Caki2 (cell line): ENCODE measurements at places on chromosomes 13 and 19.
A peak's percentile ranks its signal among the peaks of the same experiment; 100 is the strongest.

DNA sequence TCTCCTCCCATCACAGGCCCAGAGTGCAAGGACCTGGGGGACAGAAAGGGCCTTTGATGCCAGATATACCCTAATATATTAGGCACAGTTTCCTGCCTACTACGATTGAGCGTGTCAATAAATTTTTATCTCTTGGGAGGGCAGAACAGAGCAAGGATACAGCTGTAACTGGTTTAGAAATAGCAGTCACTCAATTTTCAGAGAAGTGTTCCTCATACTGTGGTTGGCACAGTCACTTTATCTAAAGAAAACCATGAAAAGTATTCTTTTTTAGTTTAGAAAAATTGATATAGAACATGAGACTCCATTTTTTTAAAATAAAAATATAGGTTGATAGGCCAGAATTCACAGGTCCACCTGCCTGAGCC, 460 bp upstream of the ZNF155 start:
- no peak for DNase-seq

GRCh38 chr19:57803594-57804325, 11.0 kb downstream of the ZNF552 start:
- no peak for DNase-seq

DNA sequence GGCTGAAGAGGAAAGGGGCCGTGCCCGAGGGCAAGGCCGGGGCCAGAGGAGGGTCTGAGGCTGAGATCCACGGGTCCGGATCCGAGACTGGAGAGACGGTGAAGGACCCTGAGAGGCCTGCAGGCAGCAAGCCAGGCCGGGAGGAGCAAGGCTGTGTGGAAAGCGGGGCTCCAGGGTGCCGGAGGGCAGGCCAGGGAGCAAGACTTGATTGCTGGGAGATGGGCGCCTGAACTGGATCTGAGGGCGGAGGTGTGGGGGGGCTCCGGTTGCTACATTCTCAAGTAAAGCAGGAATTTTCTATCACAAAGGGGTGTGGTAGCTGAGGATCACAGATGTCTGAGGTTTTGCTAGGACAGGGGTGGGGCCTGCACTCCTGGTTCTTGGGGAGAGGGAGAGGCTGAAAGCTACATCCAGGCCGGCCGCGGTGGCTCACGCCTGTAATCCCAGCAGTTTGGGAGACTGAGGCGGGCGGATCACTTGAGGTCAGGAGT, 3.8 kb downstream of the MAMSTR start:
- no peak for DNase-seq

GRCh38 chr19:56477429-56478338, 539 bp upstream of the ZNF667 start:
- DNase-seq: no peak

- no peak for DNase-seq
These were observed 66.7 kb downstream of the SLC7A9 start for GRCh38 chr19:32802840-32803239.

DNA sequence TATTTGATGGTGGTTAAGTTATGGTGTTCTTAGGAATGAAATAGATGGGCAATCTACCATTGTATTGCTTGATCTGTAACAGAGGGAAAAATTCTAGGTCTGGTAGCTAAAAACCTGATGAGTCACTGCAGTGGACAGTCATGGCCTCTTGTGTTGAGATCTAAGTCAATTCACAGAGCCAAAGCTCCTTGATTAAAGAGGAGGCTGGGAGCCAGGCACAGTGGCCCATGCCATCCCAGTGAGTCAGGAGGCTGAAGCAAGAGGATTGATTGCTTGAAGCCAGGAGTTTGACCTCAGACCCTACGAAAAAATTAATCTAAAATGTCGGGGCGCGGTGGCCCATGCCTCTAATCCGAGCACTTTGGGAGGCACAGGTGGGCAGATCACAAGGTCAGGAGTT, 67.1 kb upstream of the KPNA3 start:
- peak; percentile 18 for DNase-seq

- no peak for DNase-seq
These were observed 65.1 kb downstream of the TM9SF2 start for GRCh38 chr13:99566125-99567083.

DNA sequence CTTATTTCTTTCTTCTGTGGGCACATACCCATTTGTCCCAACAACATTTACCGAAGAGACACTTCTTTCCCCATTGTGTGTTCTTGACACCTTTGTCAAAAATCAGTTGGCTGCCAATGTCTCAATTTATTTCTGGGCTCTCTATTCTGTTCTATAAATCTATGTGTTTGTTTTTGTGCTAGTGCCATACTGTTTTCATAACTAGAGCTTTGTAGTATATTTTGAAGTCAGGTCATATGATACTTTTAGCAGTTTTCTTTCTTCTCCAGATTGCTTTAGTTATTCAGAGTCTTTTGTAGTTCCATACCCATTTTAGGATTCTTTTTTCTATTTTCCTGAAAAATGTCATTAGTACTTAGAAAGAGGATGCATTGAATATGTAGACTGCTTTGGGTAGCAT, 1276.3 kb downstream of the SLITRK1 start:
- no peak for DNase-seq

- DNase-seq: peak; percentile 85
These were observed 53.3 kb downstream of the CEBPG start for GRCh38 chr19:33426621-33427361.

DNA sequence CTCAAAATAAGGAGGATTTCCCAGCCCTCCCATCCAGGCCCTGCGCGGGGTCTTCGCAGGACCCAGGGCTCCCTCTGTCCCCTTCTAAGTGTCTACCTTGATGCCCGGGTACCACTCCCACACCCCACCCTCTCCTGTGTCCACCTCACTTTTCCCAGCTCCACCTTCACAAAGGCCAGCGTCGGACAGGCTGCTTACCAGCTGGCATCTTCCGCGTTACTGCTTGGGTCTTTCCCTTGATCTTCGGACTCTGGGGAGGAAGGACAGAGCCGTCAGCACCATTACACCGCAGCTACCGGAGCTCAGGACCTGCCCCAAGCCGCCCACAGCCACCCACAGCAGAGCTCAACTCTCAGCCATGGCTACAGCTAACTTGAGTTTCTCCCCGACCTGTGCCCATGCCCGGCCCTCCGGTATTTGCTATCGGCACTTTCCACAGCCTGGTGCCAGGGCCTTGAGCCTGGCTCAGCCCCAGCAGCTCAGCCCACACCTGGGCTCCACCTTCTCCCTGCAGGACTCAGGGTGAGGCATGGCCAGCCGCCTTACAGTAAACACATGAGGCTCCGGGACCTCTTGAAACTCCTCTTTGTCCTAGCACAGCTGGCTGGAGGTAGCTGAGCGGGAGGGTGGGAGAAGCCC, 3.8 kb downstream of the C13orf46 start:
- DNase-seq: no peak

GRCh38 chr19:21149877-21150276, 8.0 kb downstream of the ZNF431 start:
- DNase-seq: no peak

DNA sequence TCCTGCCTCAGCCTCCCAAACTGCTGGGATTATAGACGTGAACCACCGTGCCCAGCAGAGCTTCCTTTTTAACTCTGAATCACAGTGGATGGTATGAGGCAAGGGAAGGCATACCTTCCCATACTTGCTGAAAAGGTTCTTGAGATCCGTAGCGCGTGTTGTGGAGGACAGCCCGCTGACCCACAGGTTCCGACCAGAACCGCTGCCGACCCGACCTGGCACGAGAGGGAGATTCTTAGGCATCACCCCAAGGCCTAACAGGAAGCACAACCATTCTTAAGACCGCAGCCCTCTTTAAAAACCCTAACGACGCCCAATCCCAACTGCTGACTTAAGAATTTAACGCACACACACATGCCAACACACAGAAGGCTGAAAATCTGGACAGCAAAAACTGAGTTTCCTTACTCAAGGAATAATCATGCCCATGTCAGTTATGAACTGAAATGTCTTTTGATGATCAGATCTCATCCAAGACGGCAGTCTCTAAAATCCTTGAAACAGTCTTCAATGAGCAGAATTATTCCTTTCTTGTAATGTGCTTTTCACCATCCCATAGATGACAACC, 12.6 kb downstream of the SAFB2 start:
- no peak for DNase-seq

DNA sequence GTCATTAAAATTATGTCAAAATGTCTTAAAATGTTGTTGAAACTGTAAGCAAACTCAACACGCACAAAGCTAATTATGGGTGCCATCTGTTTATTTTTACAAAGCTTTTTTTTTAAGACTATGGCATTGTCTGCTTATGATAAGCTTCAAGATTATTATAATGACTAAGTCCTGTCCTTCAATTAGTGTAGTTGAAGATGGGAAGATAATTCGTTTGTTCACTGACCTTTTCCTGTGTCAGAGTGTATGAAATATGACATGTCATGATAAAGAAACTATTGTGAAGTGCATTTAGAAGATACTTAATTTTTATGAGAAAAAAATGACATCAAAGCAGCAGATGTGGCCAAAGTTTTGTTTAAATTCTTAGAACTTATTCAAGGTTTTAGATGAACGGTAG, 211.3 kb downstream of the PCCA start:
- DNase-seq: no peak

- DNase-seq: no peak
These were observed 21.0 kb upstream of the NDFIP2 start for GRCh38 chr13:79459906-79460305.

GRCh38 chr13:37918116-37918714, 48.6 kb upstream of the TRPC4 start:
- no peak for DNase-seq

- DNase-seq: no peak
These were observed 79.4 kb downstream of the MBNL2 start for GRCh38 chr13:97301382-97302095.

GRCh38 chr19:56146904-56147303, 5.8 kb downstream of the ZNF444 start:
- DNase-seq: no peak

DNA sequence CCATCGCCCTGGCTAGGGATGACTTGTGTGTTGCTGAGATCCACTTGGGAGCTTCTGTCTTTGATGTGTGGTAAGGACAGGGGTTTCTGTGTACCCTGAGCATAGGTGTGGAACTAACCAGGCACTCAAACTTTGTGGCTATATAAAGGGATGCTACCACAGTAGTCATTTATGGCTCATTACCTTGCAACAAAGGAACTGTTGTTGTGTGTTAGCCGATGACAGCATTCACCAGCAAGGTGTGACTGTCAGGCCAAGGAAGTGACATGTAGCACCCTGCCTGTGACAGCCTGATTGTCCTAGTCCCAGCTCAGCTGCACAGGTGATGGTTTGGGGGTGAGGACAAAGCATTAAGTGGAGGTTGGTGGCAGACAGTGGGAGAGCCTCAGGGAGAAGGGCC, 73.6 kb downstream of the COG3 start:
- peak; percentile 30 for DNase-seq

DNA sequence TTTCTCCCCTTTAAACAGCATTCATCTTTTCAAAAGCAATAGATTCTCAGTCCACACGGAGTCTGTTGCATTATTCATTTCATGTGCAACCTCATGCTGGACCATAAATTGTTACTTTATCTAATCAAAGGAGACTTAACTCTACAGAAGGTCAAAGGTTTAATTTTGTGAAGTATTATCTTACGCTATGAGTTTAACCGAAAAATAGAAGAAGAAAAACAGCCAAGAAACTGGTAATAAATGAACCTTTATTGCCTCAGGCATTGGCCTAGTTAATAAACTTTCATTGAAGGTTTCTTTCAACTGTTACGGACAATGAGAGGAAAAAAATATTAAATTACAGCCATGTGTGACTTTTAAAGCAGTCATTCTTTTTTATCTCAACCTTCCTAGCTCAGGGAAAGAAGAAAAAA, 223.6 kb downstream of the DACH1 start:
- DNase-seq: no peak

- DNase-seq: no peak
These were observed at the start of gene ADGRE3 for GRCh38 chr19:14674764-14675163. Gene ADGRE3, minus strand, starts transcription at chr19:14674844. Its CDS starts 74 bp downstream, at chr19:14674770.

DNA sequence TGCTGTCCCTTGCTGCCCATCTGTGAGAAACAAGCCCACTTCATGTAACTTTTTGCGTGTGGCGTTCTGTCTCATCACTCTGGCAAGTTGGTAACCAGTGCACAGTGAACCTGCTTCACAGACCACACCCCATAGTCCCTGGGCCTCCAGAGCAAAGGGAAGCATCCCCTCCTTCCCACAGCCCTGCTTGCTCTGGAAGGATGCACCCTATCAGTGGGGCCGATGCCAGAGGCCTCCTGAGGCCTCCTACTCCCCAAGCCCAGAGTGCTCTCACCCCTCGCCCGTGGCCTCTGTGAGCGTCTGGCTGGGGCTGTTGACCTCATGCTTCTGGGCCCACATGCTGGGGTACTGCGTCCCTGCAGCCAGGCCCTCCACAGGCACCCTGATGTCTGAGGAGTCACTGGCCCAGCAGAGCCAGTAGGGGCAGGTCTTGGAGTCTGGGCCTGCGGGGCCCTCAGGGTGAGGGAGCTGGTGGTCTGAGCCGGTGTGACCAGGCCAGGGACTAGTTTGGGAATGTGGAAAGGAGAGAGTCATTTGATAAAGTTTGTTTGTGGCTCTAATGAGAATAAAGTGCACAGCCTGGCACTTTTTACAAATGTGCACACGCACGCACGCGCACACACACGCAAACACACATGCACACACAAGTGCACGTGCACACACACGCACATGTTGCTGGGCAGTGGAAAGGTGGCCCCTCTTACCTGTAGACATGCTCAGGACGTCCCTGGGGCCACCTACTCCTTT, 5.1 kb downstream of the TMEM86B start:
- DNase-seq: no peak

DNA sequence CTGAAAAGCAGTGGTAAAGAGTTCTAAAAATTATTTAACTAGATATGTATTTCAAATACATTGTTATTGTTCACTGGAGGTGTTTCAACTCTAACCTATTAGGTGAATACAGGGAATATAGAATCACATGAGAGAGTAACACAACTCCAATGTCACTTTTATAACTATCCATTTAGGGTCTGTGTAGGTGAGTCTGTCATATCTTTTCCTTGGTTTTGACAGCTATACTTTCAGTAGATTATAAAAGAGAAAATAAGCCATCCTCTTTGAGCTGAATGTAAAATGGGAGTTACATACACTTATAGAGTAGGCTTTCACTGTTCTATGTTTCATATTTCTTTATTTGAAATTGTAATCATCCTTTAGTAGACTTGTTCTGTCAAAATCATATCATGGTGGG, 2321.0 kb downstream of the PCDH9 start:
- no peak for DNase-seq

DNA sequence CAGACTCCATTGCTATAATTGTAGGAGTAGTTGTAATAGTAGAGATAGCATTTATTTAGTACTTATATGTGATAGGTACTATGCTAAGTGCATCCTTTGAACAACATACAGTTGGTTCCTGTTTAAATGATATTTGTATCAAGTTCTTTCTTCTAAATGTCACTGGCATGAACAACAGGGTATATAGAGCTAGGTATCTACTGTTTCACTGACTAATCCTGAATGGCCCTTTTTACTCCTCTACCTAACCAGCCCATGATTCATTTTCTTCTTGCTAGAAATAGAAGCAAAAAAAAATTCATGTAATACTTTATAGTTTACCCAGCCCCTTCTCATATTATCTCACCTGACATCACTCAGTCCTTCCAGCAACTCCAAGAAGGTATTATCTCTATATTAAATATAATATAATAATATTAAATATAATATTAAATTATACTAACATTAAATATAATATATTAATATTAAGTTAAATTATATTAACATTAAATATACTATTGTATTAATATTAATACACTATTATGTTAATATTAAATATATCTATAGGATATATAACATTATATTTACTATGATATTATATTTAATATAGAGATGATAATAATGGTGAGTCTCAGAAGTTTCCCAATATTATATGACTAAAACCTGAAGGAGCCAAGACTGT, 74.2 kb downstream of the FRY start:
- no peak for DNase-seq
